ENCODE measurements at places on chromosomes 12 and 14.

GRCh38 chr12:9760120-9760519 lies 581 bp downstream of the CD69 start:
- DNase-seq: no peak

DNA sequence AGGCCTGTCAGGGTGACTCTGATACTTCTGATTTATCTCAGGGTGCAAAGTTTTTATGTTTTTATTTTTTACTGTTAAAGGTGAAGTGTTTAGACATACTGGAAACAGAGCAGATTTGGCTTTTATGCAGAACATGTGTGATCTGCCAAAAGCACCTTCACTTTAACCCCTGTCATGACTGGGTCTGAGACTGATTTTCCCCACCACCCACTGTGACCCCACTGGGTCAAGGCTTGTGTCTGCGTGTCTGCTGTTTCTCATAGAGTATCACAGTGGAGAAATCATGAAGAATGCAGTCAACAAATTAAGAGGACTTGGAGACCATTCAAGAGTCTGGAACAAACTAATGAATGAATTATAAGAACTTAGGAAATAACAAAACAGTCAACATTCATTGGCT lies 131.2 kb downstream of the SPTSSA start:
- no peak for DNase-seq

- no peak for DNase-seq
These were observed 416.6 kb downstream of the ZFP36L1 start for GRCh38 chr14:68376067-68376779.

DNA sequence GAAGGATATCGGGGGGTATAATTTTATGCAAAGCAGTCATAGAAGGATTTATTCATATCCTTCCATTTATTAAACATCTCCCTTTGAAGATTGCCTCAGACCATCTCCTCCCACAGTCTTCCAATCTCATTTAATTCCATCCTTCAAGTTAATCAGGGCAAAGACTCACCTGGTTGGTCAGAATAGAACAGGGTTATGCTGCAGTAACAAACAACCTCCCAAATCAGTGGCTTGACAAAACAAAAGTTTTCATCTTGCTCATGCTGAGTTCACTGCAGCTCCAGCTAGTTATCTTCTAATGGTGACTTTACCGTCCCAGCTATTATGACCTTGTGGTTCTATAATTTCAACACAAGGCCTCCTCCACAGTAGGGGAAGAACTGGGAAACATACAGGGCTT lies 48.8 kb upstream of the MTERF2 start:
- no peak for DNase-seq

DNA sequence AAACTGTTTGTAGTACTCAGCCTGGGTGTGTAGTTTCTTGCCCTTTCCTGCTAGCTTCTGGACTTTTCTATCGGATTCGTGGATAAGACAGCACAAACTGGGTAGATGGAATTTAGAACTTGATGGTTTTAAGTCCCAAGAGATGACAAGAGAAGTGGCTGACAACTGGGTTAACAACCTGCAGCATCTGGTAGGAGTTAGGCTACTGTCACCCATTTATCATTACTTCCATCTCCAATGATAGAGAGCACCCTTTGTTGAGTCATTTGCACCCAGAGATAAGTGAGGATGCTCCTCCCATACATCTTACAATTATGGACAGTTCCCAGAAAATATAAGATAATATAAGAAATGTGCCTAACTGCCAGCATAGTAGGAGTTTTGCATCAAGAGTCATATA lies 50.2 kb upstream of the FLRT2 start:
- no peak for DNase-seq

GRCh38 chr12:4685317-4685716 lies 34.9 kb upstream of the GALNT8 start:
- DNase-seq: no peak

- DNase-seq: no peak
These were observed 6.7 kb downstream of the CDKN1B start for GRCh38 chr12:12723681-12724420.

GRCh38 chr14:61705017-61705416 lies 9.7 kb downstream of the HIF1A start:
- no peak for DNase-seq

DNA sequence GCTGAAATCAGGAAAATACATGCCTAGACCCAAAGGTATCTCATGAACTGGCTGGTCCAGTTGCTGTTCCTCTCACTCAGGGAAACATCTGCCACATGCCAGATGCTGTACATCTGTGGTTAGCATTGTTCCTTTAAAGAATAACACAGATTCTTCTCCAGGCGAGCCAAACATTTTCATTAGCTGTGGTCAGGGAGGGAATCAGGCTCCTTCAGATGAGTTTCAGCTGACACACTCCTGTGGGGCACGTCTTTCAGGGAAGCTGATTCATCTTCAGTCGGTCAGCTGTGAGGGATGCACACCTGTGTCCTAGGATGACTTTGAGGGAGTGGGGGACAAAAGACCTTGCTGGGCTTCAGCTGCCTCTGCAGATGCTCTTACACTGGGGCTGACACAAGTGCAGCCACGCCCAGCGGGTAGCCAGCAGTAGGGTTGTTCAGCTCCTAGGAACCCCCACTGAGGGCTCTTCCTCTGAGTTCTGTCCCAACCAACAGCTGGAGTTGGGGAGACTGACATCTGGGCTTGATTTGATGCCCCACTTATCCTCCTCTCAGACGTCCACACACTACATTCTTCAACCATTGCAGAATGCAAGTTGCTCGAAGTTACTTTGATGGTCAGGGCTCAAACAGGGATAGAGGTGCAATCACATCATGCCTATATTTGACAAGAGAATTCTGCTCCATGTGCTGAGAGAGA lies 155.0 kb downstream of the NUAK1 start:
- no peak for DNase-seq

GRCh38 chr12:106020736-106021135 lies 118.0 kb downstream of the NUAK1 start:
- no peak for DNase-seq

DNA sequence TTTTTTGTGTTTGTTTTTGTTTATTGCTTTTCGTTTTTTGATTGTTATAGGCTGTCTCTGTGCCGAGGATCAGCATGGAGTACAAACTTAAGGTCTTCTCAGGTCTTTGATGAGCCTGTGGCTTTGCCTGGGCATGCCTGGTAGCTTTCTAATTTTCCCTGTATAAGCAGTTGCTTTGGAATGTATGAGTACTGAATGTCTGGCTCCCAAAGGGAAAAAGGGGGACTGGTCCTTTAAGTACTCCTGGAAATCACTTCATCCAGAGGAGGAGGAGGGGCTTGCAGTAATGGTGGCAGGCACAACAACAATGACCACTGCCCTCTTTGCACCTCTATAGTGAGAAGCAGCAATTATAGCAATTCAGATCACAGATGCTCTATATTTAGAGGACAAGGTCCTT lies 67.6 kb upstream of the TTC7B start:
- no peak for DNase-seq

GRCh38 chr12:92719674-92720073 lies 16.9 kb downstream of the PLEKHG7 start:
- no peak for DNase-seq

GRCh38 chr14:98444077-98444476 lies 827.9 kb downstream of the BCL11B start:
- no peak for DNase-seq

GRCh38 chr12:1918081-1918883 lies at the start of gene CACNA2D4:
TSS of gene CACNA2D4 (minus strand) at chr12:1918652. CDS start at chr12:1918473, 179 bp downstream.
- no peak for DNase-seq

DNA sequence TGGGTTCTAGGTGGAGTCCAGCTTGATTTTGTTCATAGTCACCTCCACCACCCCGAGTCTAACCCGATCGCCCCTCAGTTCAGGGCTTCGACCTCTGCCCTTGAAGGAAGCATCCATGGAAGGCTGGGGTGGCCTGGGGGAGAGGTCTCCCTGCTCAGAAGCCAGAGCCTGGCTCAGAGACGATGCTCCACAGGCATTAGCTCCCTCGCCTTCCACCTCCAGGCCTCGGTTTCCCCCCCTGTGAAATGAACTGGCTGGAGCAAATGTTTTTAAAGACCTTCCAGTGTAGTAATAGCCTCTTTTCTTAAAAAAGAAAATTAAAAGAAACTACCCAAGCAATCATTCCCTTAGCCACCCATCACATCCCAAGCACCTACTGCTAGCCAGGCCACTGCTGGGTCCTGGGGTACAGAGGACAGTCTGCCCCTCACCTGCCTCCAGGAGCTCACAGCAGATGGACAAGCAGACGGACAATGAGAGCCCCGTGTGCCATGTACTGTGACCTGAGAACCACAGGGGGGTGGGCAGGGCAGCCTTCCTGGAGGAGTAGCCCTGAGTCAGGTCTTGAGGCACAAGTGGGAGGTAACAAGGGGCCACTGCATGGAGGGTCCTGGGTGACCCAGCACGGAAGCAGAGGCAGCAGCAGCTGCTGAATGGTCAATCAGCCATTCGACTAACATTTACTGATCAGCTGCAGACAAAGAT lies 42.3 kb upstream of the EML1 start:
- no peak for DNase-seq
